Transverse colon (tissue), 4 donors: ENCODE measurements at places on chromosomes 11 and 22.

DNA sequence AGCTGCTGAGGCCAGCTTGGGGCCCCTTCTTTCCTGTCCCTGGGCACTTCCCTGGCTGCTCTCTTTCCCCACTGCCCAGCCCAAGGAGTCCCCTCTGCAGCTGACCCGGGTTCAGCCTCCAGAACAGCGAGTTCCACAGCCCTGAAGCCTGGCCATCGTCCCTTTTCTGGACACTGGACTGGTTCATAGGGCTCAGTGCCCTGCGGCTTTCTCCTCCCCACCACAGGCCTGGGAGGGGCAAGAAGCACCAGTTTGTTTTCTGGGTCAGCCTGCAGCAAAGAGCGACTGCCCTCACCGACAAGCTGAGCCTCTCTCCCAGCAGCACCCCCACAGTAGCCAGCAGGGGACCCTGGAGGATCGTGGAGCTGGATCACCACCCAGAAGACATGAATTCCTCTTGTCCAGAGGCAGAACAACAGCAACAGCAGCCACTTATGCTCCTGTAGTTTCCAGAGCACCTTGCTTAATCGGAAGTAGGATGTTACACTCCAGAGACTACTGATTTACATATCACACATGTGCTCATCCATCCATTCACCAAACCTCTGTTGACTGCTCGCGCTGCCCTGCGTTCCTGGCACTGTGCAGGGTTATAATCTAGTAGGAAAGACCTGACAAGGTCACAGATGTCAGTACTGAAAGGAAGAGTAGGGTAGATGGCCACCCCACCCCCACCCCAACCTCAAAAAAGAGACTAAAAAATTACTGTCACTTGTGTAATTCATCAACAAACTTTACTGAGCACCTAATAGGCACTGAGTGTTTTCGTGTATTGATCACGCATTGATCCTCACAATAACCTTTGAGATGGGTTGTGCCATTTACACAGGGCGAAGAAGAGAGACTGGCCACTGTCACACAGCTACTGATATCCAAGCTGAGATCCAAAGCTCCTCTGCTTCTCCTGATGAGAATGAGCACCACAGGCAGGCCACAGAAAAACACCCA is 13.0 kb upstream of the CXCR5 start:
- peak; percentile 28 for DNase-seq

- no peak for DNase-seq
These were observed 6.6 kb upstream of the BARX2 start for GRCh38 chr11:129368889-129369672.

GRCh38 chr11:71298016-71298550 is 45.7 kb upstream of the SHANK2 start:
- no peak for DNase-seq

DNA sequence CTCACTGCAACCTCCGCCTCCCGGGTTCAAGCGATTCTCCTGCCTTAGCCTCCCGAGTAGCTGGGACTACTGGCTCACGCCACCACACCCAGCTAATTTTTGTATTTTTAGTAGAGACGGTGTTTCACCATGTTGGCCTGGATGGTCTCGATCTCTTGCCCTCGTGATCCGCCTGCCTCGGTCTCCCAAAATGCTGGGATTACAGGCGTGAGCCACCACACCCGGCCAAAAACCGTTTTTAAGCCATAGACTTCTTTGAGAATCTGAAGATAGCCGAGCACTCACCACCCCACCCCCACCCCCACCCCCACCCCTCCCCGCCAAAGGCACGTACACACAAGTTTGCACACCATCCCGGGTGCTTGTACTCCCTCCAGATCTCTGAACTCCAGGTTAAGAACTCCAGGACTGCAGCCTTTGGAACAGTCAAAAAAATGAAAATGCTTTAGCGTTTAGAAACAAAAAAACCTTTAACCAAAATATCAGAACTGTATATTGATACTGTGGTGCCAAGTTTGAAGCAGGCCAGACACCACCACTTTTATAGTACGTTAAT is 1.5 kb downstream of the CRKL start:
- DNase-seq: no peak

- DNase-seq: no peak
These were observed 10.8 kb downstream of the CRYBA4 start for GRCh38 chr22:26632422-26633155.

DNA sequence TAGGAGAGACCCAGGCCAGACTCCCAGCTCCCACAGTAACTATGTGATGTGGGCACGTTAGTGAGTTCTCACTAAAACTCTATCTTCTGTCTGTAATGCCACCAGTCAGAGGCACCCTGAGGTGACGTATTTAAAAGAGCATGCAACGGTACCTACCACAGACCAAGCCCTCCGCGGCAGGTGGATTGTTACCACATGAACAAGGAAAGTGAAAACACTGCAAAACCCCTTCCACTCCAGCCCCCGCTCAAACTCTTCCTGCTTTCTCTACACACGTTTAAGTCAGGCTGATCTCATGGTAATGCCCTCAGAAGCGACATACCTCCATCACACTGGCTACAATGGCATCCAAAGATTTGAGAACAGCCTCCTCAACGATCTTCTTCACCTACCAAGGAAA is 36.7 kb downstream of the SERPIND1 start:
- no peak for DNase-seq

DNA sequence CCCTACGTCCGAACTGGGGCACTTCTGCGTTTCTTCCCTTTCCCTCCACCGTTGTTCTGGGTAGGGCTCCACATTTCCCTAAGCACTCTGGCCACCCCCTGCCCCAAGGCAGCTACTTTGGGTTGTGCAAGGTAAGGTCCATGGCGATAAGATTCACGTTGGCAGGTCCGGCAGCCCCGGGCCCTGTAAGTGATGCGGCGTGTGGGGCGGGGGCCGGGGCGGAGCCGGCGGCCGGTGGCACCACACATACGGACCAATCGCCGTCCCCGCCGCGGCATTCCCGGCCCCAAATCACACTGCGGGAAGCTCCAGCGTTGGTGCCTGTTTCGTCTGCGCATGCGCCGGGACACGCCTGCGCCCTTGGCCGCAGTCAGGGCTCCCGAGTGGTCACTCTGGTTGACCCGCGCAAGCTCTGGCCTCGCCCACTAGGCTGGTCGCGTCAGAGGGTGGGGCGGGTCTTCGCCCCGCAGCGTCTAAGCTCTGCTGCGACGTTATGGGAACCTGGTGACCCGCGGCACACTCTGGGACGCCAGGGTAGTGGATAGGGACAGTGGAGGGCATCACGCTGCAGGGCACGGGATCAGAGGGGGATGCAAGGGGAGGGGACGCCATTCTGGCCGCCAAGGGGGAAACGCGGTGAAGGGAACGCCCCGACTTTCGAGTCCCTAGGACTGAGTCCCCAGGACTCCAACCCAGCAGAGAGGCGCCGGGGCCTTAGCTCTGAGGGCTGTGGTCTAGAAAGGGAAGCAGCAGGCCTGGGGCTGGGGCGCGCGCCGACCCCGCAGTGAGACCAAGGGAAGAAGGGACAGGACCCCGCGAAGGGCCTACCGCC is 1.6 kb downstream of the FADS1 start:
- peak; percentile 89 for DNase-seq

GRCh38 chr11:42179216-42179615 is 719.8 kb upstream of the LRRC4C start:
- no peak for DNase-seq

DNA sequence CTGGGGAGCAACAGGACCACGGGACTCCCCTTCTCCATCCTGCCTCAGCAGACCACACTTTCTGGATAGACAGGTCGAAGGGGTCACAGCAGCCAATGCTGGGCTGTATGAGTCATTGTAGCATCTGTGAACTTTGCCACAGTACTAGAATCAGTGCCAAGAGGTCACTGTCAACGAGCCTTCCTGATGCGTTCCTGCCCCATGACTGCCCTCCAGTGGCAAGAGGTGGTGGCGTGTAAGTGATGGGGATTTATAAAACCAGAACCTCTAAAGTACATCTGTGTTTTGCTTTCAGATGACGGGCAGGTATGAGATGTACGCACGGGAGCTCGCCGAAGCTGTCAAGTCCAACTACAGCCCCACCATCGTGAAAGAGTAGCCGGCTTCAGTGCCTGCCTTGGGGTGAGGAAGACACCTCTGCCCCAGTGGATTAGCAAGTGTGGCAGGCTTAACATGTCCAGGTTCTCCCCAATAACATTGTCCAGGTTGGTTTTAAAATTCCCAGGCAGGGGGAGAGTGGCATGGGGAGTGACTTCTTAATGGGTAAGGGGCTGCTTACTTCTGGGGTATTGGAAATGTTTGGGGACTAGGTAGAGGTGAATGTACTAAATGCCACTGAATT is 29.4 kb downstream of the GUCD1 start:
- peak; percentile 82 for DNase-seq

- DNase-seq: no peak
These were observed 1526.8 kb downstream of the BRD1 start for GRCh38 chr22:48300877-48301276.

GRCh38 chr11:79258576-79258975 is 182.3 kb downstream of the TENM4 start:
- no peak for DNase-seq

DNA sequence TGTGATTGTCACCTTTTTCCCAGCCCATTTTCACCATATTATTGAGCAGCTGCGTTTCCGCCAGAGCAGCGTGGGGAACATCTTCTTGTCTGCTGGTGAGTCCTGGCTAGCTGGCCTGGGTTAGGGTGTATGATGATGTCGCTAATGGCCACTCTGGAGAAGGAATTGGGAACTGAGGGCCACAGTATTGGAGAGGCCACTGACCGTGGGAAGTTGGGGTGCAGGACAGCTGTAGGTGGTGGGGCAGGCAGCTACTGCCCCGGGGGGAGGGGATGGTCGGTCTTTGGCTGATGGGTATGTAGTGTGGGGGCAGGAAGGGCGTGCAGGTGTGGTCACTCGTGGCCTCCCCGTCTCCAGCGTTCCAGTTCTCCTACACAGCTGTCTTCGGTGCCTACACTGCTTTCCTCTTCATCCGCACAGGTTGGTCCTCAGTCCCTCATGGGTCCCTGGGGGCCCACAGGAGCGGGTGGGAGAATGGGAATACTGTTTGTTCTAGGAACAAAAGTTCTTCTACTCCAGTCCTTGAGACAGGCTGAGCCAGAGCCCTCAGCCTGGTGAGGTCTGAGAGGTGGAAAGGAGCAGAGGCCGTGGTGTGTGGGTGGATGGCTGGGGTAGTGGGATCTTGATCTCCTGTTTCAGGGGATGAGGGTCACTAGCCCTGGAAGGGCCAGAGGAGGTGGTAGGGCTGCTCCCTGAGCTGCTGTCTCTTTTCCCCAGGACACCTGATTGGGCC is 2.1 kb downstream of the RCE1 start:
- no peak for DNase-seq

GRCh38 chr11:87967459-87967858 is 207.8 kb downstream of the RAB38 start:
- DNase-seq: no peak

DNA sequence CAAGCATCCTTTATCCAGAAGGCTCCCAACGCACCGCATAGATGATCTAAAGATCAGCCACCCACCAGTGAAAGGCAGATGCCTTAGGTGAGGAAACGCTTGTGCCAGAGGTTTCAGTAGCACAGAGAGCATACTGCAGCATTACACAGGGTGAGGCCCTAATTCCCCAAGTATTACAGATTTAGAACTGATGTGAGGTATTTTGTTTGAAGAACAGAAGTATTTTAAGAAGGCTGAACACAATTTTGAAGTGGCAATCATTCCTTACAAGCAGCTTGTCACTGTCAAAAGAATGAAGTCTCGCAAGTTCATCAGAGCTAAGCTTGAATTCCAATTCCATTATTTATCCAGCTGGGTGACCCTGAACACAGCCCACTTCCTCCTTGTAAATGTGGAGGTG is 70.0 kb upstream of the FAT3 start:
- no peak for DNase-seq

DNA sequence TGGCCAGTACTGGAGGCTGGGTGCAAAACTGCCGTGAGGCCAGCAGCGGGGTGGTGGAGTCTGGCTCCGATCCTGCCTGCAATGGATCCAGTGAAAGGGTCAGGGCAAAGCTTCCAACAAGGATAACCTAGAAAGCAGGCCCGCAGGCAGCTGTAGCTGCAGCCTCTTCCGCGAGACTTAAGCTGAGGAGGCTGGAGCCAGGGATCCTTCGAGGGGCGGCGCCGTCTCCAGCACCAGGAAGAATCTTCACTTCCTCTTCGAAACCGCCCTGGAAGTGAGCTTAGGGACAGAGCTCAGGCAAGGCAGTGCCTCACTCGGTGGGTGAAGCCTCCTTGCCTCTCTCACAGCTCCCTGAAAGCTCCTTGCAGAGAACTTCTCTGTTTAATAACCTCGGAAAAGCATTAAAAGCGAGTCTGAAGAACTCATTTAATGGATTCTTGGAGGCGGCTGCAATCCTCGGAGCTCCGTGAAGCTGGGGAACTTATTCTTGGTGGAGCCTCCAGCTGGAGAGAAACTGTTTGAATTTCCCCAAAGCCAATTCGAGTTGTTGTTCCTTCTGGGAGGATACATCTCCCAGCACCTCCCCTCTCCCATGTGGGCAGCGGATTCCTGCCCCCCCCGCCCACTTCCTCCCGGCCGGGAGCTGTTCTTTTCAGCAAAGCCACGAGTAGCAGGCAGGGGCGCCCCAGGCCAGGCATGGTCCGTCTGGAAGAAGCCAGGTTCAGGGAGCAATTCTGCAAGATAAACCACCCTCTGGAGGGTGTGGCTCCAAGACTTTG is 169.9 kb downstream of the CTTN start:
- peak; percentile 74 for DNase-seq

DNA sequence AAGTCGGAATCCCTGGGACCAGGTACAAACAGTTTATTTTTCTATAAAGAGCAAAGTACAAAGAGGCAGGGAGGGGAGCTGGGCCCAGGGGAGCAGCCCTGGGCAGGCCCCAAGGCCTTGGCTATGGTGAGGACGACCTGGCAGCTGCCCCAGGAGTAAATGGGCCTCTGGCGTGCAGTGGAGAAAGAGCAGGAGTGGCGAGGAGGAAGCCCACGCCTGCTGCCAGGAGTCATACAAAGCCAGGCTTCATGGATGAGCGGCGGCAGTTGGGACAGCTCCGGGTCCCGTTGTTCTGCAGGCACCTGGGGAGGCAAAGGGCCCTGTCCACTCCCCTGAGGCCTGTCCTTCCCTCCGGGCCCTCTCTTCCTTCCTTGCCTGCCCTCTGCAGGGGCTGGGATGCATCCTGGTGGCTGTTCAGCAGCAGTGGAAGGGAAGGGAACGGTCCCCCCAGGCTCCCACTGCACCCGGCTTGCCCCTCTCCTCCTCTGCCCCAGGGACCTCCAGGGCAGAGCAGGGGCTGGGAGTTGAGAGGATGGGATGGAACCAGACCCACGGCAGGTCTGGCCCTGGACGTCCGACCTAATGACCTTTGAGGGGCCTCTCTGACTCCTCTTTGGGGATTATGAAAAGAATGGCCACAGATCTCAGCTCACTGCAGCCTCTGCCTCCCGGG is 11.1 kb downstream of the RAPSN start:
- peak; percentile 31 for DNase-seq

DNA sequence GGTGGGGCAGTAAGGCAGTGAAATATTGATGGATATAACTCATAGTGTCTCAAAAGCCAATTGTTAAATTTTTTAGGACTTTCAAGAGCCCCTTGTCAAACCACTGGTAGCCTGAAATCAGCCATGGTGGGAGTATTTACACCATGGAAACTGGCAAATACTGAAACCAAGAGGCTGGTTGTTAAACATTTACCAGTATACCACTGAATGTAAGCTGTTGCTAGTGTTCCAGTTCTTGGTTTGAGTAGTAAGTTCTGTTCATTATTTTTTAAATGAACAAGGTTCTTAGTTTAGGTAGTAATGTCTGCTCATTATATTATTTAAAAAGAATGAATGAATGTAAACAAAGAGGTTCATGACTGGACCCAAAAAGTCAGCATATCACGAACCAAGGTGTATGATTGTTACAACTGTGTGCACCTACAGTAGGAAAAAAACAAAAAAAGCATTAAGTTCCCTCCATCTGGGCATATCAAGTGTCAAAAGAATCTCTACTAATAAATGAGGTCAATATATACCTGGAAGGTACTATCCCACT is 4.5 kb upstream of the EIF3F start:
- no peak for DNase-seq

GRCh38 chr11:66080055-66080817 is 10.2 kb downstream of the PACS1 start:
- peak; percentile 54 for DNase-seq
